ENCODE measurements at places on chromosomes 4 and X. TPM values are rescaled to one million over a fixed set of nuclear protein-coding genes. Genes with fewer than 3 reads are reported as not detected.

GRCh38 chrX:85017721-85018120 lies 14.0 kb downstream of the APOOL start:
- DNase-seq: no peak

GRCh38 chr4:80268081-80268823 lies 1.8 kb downstream of the FGF5 start:
- DNase-seq: no peak

- no peak for DNase-seq
Measured at GRCh38 chrX:126064901-126065541, 101.1 kb downstream of the DCAF12L2 start.

- no peak for DNase-seq
Measured at GRCh38 chr4:154435895-154436294, 55.7 kb downstream of the DCHS2 start.

DNA sequence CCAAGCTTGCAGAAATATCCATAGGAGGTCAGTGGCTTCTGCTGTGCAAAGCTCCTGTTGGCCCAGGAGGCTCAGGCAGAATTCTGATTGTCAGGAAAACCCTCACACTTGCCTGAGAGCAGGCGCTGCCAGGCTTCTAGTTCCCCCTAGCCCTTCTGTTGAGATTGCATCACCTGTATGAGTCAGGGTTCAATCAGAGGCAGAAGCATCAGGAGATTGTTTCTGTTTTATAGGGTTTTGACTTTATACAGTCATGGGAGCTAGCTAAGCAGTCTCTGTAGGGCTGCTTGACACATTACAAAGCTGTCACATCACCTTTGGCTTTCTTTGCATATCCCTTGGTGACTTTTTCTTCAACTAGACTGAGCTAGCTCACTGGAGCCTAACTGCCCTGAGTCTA lies 27.8 kb downstream of the DIPK2B start:
- DNase-seq: no peak

DNA sequence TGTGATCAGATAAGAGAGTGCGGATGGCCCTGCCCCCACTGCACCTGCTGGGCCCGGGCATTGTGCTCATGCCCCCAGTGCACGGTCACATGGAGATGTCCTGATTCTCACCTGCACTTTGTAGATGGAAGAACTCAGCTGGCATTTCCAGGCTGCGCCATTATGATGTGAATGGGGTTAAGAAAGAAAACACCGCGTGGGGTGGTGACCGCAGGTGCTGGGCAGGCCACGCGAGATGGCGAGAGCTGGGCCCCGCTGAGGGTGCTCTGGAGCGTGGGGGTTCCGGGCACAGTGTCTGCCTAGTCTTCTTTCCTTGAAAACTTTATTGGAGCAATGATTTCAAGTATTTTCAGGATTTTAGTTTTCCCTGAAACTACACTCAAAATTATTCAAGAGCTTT lies 17.8 kb upstream of the HGFAC start:
- DNase-seq: no peak

DNA sequence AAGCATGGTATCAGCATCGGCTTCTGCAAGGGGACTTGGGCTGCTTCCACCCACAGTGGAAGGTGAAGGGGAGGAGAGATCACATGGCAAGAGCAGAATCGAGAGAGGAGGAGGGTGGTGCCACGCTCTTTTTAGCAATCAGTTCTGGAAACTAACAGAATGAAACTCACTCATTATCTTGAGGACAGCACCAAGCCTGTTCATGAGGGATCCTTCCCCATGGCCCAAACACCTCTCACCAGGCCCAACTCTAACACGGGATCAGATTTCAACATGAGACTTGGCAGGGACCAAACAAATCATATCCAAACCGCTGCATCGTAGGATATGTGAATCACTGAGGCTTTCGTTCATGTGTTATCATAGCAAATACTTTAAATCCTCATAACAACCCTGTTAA lies 125.5 kb downstream of the GPC3 start:
- no peak for DNase-seq

DNA sequence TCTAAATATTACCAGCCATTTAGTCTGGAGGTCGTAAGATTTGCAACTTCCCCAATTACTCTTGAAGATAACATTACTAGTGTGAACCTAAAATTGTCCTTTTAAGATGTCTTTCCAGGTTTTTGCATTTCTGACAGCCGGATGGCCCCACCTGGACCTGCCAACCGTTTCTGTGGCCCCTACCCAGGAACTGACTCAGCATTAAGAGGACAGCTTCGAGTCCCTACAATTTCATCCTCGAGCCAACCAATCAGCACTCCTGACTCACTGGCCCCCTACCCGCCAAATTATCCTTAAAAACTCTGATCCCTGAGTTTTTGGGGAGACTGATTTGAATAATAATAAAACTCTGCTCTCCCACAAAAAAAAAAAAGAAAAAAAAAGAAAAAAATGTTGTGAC lies 112.0 kb downstream of the SCLT1 start:
- DNase-seq: no peak

The SPANXB1 gene
- total RNA-seq: not detected

- no peak for DNase-seq
Measured at GRCh38 chr4:139966383-139966782, 187.6 kb downstream of the MAML3 start.

DNA sequence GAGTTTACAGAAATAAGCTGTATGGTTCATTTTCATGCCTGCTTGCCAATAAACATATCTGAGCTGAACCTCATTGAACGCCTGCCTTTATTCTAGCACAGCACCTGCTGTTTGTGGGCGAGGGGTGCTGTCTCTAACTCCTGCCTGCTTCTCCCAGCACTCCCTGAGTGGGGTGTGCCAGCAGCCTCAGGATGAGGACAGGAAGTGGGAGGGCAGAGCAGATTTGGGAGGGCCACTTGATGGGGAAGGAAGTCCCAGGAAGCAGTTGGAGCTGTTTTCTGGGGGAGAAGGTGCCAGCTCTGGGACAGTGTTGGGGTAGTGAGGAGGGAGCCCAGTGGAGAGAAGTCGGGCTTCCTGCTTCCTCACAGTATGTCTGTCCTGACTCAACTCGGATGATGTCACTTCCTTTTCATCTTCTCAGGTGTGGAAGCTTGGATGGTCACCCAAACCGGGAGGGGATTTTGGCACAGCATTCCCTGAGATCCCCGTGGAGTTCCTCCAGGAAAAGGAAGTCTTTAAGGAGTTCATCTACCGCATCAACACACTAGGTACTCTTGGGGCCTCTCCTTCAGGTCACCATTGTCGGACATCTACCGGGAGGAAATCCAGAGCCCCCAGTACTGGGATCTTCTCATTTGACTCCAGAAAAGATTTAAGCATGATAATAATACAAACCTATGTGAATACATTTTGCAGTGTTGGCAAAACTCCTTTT lies 29.0 kb upstream of the MSANTD1 start:
- DNase-seq: no peak

- no peak for DNase-seq
Measured at GRCh38 chr4:168917138-168917779, 92.8 kb downstream of the CBR4 start.

The TLR8 gene
- 2.3 TPM for total RNA-seq

GRCh38 chr4:7206911-7207567 lies 14.7 kb downstream of the SORCS2 start:
- peak; percentile 31 for DNase-seq

DNA sequence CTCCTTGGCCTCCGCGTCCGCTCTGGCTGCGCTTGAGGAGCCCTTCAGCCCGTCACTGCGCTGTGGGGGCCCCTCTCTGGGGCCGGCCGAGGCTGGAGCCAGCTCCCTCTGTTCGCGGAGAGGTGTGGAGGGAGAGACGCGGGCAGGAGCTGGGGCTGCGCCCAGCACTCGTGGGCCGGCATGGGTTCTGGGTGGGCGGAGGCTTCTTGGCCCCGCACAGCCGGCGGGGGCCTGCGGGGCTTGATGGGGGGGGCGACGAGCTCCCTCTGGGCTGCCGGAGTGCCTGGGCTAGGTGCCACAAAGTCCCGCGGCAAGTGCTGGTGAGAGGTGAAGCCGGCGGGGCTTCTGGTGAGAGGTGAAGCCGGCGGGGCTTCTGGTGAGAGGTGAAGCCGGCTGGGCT lies 61.9 kb downstream of the ANKRD50 start:
- DNase-seq: no peak

The ADH7 gene
- total RNA-seq: not detected

- no peak for DNase-seq
Measured at GRCh38 chr4:150493851-150494250, 88.1 kb upstream of the MAB21L2 start.
